ENCODE measurements at places on chromosomes 11 and 22. TPM values are rescaled to one million over a fixed set of nuclear protein-coding genes. Genes with fewer than 3 reads are reported as not detected.
A peak's percentile ranks its signal among the peaks of the same experiment; 100 is the strongest.

DNA sequence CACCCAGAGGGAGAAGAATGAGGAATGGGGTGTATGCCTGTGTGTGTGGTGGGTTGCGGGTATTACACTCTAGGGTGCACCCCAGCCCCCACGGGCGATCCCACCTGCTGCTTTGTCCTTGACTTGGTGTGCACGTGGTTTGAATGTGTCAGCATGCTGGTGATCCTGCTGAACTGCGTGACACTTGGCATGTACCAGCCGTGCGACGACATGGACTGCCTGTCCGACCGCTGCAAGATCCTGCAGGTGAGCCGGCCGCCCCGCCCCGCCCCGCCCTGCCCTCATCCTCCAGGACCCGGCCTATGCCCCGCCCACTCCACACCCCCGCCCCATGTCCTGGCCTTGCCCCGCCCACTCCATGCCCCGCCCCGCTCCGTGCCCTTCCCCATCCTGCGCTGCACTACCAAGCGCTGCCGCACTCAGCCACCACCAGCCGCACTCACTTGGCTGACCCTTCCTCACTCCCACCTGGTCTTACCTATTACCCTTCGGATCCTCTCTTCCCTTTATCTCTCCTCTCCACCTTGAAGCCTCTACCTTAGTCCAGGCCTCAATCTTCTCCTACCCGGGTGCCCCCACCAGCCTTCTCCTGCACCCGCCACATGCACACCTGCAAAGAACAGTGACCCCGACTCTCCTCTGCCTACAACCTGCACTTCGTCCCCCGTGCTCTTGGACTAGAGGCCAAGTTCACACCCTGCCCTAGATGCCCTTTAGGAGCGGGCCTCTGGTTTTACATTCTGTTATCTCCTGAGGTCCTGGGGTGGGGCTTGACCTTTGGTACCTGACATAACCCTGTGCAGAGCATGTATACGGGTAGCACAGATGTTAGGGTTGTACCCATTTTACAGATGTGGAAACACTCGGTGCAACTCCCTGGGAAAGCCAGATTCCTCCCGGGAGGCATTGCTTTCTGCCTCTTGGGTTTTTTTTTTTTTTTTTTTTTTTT lies 27.7 kb downstream of the CACNA1I start:
- DNase-seq: no peak

DNA sequence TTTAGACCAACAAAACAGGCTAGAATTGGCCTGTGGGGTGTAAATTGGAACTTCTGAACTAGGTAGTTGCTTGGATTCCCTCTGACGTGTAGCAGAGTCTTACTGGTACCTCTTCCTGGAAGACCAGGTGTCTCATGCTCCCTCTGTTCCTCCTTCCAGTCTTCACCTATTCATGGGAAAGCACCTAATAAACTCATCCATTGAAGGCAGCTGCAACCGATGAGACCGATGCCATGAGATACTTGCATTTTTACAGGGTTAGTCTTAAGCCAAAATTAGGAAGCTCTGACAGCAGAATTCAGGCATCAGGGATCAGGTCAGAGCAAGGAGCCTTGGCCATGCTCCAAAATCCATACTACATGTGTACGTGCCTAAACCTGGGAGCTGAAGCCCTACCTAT lies 13.2 kb upstream of the HEPHL1 start:
- DNase-seq: no peak

DNA sequence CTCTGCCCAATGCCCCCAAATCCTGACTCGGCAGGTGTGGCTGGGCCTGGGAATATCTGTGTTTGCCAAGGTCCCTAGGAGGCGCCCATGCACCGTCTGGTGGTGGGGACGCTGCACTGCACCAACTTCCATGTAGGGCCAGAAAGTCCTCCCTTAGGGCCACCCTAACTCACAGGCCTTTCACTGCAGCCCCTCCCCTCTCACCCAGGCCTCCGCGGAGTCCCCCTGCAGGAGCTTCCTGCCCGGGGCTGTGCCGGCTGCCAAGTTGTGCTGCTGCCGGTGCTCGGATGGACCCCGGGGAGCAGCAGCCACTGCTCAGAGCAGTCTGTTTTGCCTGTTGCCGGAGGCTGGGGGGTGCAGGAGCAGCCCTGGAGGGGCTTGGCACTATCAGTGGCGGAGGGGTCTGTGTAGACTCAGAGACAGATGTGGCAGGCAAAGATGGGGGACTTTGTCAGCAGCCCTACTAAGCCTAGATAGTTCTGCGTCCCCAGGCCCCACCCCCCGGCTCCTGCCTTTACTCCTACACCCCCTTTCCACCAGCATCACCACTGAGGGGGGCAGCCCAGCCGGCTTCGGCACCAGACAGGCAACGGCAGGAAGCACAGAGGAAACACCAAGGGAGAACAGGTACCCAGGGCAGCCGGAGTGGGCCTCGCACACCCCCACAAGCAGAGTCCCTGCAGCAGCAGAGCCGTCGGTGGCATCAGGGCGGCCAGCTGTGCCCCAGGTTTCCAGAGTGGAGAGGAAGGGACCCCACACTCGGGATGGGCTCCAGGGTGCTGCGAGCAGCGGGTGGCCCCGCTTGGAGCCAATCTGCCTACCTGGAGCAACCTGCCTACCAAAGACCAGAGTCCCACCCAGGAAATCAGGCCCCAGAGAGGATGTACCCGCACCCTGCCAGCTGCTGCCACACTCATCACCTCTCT lies 124.3 kb downstream of the TRIM29 start:
- peak; percentile 69 for DNase-seq

- no peak for DNase-seq
Observed at GRCh38 chr11:65811764-65812475, 21.8 kb upstream of the SNX32 start.

GRCh38 chr22:46491946-46492345 lies 45.5 kb downstream of the CELSR1 start:
- no peak for DNase-seq

- no peak for DNase-seq
Observed at GRCh38 chr11:78403781-78404180, 13.8 kb downstream of the GAB2 start.

- DNase-seq: no peak
Observed at GRCh38 chr11:28618416-28618815, 510.2 kb downstream of the METTL15 start.

DNA sequence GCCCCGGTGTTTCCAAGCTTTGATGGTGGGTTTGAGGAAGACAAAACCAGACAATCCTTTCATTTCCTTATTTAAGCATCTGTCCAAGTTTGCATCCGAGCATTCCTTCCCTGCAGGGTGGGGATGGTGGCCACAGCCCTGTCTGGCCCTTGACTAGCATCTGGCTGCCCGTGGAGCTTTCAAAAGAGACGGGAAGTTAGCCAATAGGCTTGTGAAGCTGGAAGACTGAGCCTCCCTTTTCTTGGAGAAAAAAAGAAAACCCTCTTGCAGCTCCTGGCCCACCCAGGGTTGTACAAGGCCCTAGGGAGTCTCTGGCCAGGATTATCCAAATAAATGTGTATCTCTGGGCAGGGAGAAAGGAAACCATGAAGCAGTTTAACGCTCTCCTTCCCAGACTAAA lies 60.6 kb downstream of the MICAL2 start:
- DNase-seq: no peak

DNA sequence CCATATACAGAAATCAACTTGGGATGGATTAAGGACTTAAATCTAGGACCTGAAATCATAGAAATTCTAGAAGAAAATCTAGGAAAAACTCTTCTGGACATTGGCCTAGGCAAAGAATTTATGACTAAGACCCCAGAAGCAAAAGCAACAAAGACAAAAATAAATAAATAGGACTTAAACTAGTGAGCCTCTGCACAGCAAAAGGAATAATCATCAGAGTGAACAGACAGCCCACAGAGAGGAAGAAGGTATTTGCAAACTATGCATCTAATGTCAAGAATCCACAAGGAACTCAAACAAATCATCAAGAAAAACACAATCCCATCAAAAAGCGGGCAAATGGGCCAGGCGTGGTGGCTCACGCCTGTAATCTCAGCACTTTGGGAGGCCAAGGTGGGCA lies 32.4 kb downstream of the TTC28 start:
- no peak for DNase-seq

DNA sequence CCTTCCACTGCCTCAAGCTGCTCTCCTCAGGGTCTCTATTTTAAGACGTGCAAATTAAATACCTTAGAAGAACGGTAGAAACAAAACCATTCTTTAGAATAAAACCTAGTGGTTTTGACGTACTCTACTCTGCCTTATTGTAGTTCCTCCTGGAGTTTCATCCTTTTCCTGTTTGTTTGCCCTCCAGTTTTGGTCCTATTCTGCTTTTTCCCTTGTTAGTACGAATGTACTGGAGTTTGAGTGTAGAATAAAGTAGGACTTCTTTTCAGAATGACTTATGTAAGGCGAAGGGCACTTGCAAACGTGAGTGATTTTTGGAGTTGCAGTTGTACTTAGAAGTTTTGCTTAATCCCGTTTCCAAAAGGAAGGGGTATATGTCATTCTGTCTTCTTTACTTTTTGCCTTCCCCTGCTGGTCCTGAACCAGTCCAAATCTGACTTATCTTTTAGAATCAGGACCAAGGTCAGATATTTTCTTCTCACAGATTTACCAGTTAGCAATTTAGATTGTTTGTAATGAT lies 1.4 kb downstream of the SIK2 start:
- peak; percentile 6 for DNase-seq

GRCh38 chr11:122743949-122744348 lies 88.4 kb downstream of the UBASH3B start:
- no peak for DNase-seq

- DNase-seq: no peak
Observed at GRCh38 chr11:95324826-95325225, 93.8 kb upstream of the SESN3 start.

- no peak for DNase-seq
Observed at GRCh38 chr11:109958821-109959166, 134.4 kb upstream of the ZC3H12C start.

DNA sequence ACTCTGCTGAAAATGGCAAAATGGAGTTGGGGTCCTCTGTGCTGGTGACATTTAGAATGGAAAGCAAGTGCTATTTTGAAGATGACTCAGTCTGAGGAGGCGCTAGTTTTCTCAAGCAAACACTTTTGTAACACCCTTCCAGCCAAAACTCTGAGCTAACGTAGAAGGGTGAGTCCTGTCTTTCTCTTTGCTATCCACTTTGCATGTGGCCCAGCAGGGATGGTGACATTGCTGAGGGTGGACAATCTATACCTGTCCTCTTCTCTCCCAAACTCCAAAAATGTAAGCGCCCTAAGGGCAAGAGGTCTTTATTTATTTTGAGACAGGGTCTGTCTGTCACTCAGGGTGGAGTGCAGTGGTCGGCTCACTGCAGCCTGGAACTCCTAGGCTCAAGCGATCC lies 3.6 kb upstream of the KAT5 start:
- no peak for DNase-seq

DNA sequence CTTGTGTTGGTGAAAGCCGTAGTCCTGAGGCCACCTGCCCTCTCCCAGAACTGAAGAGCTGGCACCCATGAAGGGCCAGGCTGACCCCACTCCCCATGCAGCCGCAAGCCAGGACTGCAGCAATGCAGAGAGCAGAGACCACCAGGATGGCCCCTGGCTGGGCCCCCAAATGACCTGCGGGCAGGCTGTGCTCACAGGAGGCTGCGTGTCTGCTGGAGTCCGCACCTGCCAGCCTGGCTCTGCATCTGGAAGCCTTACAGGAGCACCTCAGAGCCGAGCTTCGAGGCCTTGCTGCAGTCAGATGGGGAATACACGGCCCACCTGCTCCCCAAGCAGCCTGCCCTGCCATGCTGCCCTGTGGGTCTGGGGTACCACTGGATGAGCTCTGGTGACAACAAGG lies 1336.8 kb downstream of the TBC1D22A start:
- no peak for DNase-seq

- DNase-seq: no peak
Observed at GRCh38 chr11:4763096-4763495, 6.6 kb downstream of the OR51F1 start.

GRCh38 chr11:36060926-36061325 lies 117.1 kb downstream of the LDLRAD3 start:
- no peak for DNase-seq

DNA sequence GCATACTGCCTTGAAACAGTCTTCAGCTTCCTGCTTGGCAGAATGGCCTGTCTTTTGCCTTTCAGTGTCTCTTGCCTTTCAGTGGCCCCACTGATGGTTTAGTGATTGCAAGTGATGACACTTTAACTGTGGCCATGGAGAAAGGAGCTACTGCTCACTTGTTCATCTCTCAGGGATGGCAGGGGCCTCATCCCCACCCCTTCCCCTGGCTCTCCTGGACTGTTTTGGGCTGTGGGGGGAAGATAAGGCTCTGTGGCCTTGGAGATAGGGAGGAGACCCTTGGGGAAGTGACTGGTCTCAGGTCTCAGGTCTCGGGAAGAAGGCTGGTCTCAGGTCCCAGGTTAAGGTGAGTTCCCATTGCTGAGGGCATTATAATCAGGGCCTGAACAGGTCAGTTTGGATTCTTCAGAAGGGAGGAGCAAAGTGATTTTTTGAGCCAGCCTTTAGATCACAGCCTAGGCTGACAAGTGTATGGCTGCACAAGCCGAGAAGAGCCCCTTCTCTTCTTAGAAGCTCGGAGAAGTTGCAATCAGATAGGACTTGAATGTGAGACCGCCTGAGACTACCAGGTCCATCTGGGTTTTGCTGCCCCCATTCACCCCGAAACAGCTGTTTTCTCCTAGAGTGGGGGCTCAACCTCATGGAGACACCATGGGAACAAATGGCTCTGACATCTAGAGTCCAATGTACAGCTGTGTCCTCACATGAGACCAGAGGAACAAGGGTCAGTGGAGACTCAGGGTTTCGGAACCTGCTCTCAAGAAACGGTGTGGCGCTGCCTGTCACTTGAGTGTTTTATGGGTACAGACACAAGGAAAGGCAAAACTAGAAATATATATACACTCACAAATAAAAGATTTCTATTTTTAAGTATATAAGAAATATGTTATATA lies 15.9 kb upstream of the P2RY2 start:
- no peak for DNase-seq

- DNase-seq: no peak
Observed at GRCh38 chr11:90849312-90849711, 626.5 kb upstream of the CHORDC1 start.

OR8A1 gene
- total RNA-seq: not detected

LRRN4CL gene
- 0.82 TPM for total RNA-seq

GPR83 gene
- 1.2 TPM for total RNA-seq

WNT7B gene
- total RNA-seq: 1.2 TPM

OR51B2 gene
- 0.41 TPM for total RNA-seq

C11orf97 gene
- total RNA-seq: not detected

CCDC87 gene
- total RNA-seq: 1.2 TPM

PDE3B gene
- 20.4 TPM for total RNA-seq

ZFP91 gene
- 47.3 TPM for total RNA-seq

ISX gene
- not detected for total RNA-seq

TEF gene
- total RNA-seq: 7.3 TPM

CSF2RB gene
- total RNA-seq: 0.41 TPM

CRYBB2 gene
- total RNA-seq: not detected
